Activated CD8-positive, alpha-beta T cell treated with anti-CD3 and anti-CD28 coated beads, Interleukin-2, amount 10 ng/mL, durations not matched to agents 7 days and 5 days (primary cell): ENCODE measurements at places on chromosomes 3 and 15. TPM values are rescaled to one million over a fixed set of nuclear protein-coding genes. Genes with fewer than 3 reads are reported as not detected.

DNA sequence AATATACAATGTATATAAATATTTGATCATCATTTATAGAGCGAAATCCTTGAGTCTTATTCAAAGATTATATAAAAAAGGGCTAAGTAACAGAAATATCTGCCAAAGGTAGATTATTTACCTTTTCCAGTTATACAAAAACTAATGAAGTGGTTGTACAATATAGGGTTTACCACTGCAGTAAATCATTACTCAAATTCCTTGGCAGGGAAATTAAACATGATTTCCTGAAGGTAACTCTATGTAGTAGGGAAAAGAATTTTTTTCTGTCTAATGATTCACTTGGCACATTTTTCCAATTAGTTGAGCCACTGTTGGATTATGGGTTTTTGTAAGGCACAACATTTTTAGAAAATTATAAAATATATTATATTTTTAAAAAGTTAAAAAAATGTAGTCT, 129.6 kb downstream of the NR2F2 start:
- no peak overlapping the region for H3K4me3 ChIP-seq
- H3K36me3 ChIP-seq, result no peaks in the 10 kb centered on the region
- peaks cover 2% of the 10 kb centered on the region for H3K27me3 ChIP-seq
- no peak for DNase-seq
- no peak overlapping the region for H3K27ac ChIP-seq

GRCh38 chr15:62494197-62494596, 329.1 kb upstream of the C2CD4B start:
- no peak overlapping the region for H3K27ac ChIP-seq
- no peaks in the 10 kb centered on the region for H3K36me3 ChIP-seq
- DNase-seq, result no peak
- no peak overlapping the region for H3K4me3 ChIP-seq
- peaks cover 4% of the 10 kb centered on the region for H3K27me3 ChIP-seq

GRCh38 chr15:99963096-99963825, 230.0 kb upstream of the LYSMD4 start:
- no peaks in the 10 kb centered on the region for H3K36me3 ChIP-seq
- peaks cover 2% of the 10 kb centered on the region for H3K27me3 ChIP-seq
- no peak for DNase-seq
- no peak overlapping the region for H3K27ac ChIP-seq

The TUBGCP4 gene
- 41.7 TPM for total RNA-seq

The GABRG3 gene
- total RNA-seq, result not detected

- H3K36me3 ChIP-seq, result no peaks in the 10 kb centered on the region
- no peak overlapping the region for H3K27ac ChIP-seq
- no peak overlapping the region for H3K4me3 ChIP-seq
- H3K27me3 ChIP-seq, result peaks cover under 1% of the 10 kb centered on the region
- no peaks in the 10 kb centered on the region for H3K4me1 ChIP-seq
- DNase-seq, result no peak
Observed at GRCh38 chr15:71167445-71168165, 52.3 kb downstream of the THSD4 start.

DNA sequence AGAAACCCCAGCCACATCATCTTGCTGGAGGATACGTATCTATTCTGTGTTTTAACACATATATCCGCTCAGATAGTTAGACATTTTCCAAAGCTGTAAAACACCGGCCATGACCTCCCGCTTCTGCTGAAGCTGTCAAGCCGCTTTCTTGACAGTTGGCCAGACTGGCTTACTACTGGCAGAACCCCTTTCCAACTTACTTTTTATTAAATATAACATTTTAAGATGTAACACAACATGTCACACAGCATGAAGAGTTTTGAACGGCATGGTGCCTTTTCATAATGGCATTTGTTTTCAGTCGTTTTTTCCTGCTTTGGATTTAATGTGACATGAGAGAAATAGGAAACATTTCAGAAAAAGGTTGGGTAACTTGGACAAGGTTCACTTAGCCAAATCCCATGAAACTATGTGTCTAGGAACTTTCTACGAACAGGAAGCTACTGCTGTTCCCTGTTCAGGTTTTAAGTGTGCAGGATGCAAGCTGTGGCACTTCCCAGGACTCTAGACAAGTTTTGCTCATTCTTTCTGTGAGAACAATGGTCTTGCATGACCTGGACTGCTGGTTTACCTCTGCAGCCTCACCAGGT, 281.4 kb downstream of the THSD4 start:
- H3K27ac ChIP-seq, result no peak overlapping the region
- no peaks in the 10 kb centered on the region for H3K36me3 ChIP-seq
- no peaks in the 10 kb centered on the region for H3K4me1 ChIP-seq
- no peak overlapping the region for H3K4me3 ChIP-seq
- H3K27me3 ChIP-seq, result no peaks in the 10 kb centered on the region

- no peak for DNase-seq
- H3K27me3 ChIP-seq, result no peaks in the 10 kb centered on the region
- no peak overlapping the region for H3K27ac ChIP-seq
- no peaks in the 10 kb centered on the region for H3K4me1 ChIP-seq
Observed at GRCh38 chr3:52326976-52327375, 10.9 kb downstream of the DNAH1 start.

- H3K36me3 ChIP-seq, result peaks cover 17% of the 10 kb centered on the region
- H3K4me3 ChIP-seq, result no peak overlapping the region
- no peaks in the 10 kb centered on the region for H3K4me1 ChIP-seq
- H3K27ac ChIP-seq, result no peak overlapping the region
- H3K27me3 ChIP-seq, result no peaks in the 10 kb centered on the region
- no peak for DNase-seq
Observed at GRCh38 chr3:33868309-33868708, 69.9 kb downstream of the PDCD6IP start.
